LHCN-M2 (cell line): ENCODE measurements at places on chromosomes 12 and 14. TPM values are rescaled to one million over a fixed set of nuclear protein-coding genes. Genes with fewer than 3 reads are reported as not detected.

- no peak for DNase-seq
These were observed 34.9 kb downstream of the LIMA1 start for GRCh38 chr12:50248411-50248810.

- DNase-seq: no peak
These were observed 68.3 kb upstream of the AMN start for GRCh38 chr14:102854091-102854703.

The CDKL1 gene
- 2.1 and 3.0 TPM in 2 replicates for total RNA-seq

GRCh38 chr12:26749781-26750180, 83.2 kb downstream of the ITPR2 start:
- no peak for DNase-seq

DNA sequence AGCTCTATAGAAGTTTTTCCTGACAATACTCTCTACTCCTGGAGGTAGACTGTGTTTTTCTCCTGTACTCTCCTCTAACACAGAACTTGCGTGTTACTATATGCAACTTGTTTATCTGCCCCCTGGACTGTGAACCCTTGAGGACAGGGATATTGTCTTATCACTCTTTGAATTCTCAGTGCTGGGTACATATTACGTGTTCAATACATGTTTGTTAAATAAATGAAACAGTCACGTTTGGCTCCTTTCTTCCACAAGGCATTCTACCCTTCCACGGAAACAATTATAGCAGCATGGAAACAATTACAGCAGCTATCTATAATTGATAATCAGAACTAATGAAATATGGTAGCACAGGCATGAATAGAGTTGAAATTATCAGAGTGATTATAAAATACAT, 50.7 kb downstream of the CRADD start:
- DNase-seq: no peak

DNA sequence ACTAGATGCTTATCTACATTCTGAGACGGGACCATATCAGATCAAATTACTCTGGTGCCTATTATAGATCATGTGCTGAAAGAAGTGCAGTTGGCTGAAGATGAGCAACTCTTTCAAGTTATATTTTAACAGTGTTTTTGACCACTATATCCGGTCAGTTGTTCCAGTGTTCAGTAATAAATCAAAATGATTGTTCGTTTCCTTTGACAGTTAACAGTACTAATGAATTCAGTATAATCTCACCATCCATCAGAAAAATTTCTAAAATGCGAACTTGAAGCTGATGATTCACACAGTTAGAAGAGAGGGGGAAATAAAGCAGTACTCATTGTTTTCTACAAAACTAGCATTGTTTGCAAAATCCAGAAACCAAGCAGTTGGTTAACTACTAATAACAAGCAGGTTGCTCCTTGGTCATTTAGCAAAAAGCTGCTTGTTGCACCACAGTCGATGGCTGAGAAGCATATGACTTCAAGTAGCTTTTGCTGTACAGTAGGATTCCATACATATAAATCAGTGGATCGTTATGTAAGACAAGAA, 2.3 kb downstream of the RPS6KA5 start:
- DNase-seq: peak; percentile 68

- DNase-seq: peak; percentile 34
These were observed 30.9 kb upstream of the AMN start for GRCh38 chr14:102891556-102891955.

- DNase-seq: peak; percentile 19
These were observed 214.7 kb upstream of the GARIN2 start for GRCh38 chr14:66974397-66975025.

The TMEM63C gene
- 0.06 TPM in 1 of 2 replicates, not detected in the other for total RNA-seq

GRCh38 chr12:2097617-2098016, 44.8 kb downstream of the CACNA1C start:
- no peak for DNase-seq

- no peak for DNase-seq
These were observed 26.8 kb downstream of the P2RX4 start for GRCh38 chr12:121236776-121237175.

The RBP5 gene
- not detected in 2 replicates for total RNA-seq

The C12orf54 gene
- total RNA-seq: not detected in 2 replicates

The ARMH4 gene
- total RNA-seq: 1.0 and 1.1 TPM in 2 replicates

DNA sequence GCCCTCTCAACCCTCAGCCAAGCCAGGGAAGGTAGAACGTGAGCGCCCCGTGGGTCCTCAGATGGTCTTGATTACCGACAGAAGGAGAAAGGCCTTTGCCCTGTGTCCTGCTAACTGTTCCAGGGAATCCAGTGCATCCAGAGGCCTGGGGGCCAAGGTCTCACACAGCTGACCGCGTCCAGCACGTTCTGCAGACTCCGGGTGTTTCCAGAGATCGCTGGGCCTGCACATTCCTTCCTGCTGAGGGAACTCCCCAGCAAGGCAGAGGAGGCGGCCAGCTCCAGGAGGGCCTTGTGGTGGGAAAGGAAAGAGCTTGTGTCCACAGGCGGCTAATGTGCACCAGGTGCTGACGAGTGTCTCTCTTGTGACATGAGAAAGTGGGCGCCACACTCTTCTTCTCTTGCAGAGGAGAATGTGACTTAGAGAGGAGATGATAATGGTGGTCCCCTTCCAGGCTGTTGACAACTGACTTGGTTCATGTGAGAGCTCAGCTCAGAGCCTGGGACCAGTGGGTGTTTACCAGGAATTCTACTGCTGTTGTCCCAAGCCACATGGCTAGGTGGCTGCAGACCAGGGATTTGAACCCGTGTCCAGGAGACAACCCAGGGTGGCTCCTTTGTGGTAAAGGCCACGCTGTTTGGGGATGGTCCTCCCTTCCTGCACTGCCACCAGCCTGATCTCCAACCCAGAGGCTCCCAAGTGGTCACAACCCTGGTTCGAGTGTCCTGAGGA, 46.8 kb upstream of the DLK1 start:
- no peak for DNase-seq

DNA sequence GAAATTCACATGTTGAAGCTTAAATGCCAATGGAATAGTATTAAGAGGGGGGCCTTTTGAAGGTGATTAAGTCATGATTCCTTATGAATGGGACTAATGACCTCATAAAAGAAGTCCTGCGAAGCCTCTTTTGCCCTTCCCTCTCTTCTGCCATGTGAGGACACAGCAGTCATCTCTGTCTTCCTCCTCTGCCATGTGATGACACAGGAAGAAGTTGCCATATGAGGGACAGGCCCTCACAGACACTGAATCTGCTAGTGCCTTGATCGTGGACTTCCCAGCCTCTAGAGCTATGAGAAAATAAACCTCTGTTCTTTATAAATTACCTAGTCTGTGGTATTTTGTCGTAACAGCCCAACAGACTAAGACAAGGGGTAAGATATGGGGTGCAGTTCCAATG, 100.7 kb downstream of the VCPKMT start:
- no peak for DNase-seq

- peak; percentile 42 for DNase-seq
These were observed 17.7 kb downstream of the SLC11A2 start for GRCh38 chr12:51008329-51009055.

GRCh38 chr12:54294953-54295566, 5.8 kb downstream of the NFE2 start:
- DNase-seq: no peak

The KLRK1 gene
- total RNA-seq: 0.26 and 0.40 TPM in 2 replicates

The TMEM229B gene
- 0.06 TPM in 1 of 2 replicates, not detected in the other for total RNA-seq

DNA sequence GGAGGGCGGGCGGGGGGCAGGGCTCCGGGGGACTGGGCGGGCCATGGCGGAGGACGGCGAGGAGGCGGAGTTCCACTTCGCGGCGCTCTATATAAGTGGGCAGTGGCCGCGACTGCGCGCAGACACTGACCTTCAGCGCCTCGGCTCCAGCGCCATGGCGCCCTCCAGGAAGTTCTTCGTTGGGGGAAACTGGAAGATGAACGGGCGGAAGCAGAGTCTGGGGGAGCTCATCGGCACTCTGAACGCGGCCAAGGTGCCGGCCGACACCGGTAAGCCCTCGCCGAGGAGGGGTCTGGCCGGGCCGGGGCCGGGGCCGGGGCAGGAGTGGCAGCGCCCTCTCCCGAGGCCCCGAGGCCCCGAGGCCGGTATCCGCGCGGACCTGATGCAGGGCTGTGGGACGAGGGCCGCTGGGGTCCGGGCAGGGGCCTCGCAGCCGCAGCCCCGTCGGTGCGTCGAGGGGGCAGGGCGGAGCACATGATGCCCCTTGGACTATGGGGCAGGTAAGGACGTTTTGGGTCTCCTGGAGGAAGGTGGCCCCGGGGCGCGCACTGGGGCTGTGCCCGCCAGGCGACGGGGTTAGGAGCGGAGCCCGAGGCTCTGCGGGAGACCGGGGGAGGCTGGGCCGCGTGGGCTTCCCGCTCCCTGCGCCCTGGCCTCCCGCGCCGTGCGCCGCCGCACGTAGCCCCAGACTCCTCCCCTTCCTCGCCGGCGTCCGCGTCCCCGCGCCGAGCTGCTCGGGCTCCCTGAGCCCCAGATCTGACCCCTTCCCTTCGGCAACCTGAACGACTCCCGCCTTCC, at the start of gene TPI1:
Gene TPI1 (plus strand): TSS at position 119 of the 798 bp plus-strand sequence. CDS start 36 bp downstream, at position 155.
- DNase-seq: peak; percentile 77

- no peak for DNase-seq
These were observed 1361.2 kb upstream of the TMEM132C start for GRCh38 chr12:126905752-126906151.

DNA sequence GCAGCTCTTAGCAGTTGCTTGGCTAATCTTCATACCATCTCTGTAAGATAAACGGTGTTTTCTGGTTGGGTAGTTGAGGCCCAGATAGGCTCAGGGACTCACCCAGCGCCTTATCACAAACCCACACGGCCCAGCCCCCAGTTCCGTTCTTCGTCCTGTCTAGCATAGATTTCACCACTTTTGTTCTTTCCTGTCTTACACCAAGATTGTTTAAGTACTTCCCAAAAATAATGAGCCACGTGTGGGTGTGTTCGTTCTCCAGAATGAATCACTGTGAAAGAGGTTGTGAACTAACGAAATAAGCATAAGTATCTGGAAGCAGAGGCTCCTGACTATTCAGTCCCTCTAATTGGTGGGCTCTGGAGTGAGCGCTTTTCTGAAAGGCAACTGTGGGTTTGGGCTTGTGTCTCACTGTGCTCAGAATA, 21.4 kb downstream of the ACVR1B start:
- DNase-seq: peak; percentile 43

- DNase-seq: no peak
These were observed 6.3 kb upstream of the RIC8B start for GRCh38 chr12:106767954-106768822.

- DNase-seq: no peak
These were observed 525.8 kb upstream of the FBXO33 start for GRCh38 chr14:39957987-39958386.
